ENCODE measurements at places on chromosomes 4 and X. TPM values are rescaled to one million over a fixed set of nuclear protein-coding genes. Genes with fewer than 3 reads are reported as not detected.

Gene SLC25A53
- 5.8 TPM for total RNA-seq

Gene HTATSF1
- total RNA-seq = 76.5 TPM

Gene CFP
- 0.14 TPM for total RNA-seq

Gene TMSB15A
- total RNA-seq = 0.85 TPM

Gene SHISA3
- total RNA-seq = not detected

Gene SSX1
- total RNA-seq = not detected

Gene MAGEA4
- total RNA-seq = not detected

Gene SCARB2
- total RNA-seq = 52.0 TPM

Gene PNMA3
- total RNA-seq = 0.27 TPM

Gene SPP1
- 218 TPM for total RNA-seq

Gene BRS3
- not detected for total RNA-seq

Gene CXorf49
- total RNA-seq = not detected

Gene ADRA2C
- 5.9 TPM for total RNA-seq

Data from A549 treated with ZK216348 at 1 μM for 4 hours (cell line).